Dermis blood vessel endothelial cell (primary cell): ENCODE measurements at places on chromosomes 2 and 18. TPM values are rescaled to one million over a fixed set of nuclear protein-coding genes. Genes with fewer than 3 reads are reported as not detected.

KLHL14 gene
- 0.85 and 0.93 TPM in 2 replicates for total RNA-seq

ITGA6 gene
- 338 and 347 TPM in 2 replicates for total RNA-seq

ANKRD30BL gene
- not detected in 2 replicates for total RNA-seq

GPR55 gene
- not detected in 2 replicates for total RNA-seq

CTIF gene
- 18.0 and 22.6 TPM in 2 replicates for total RNA-seq

PTPN4 gene
- total RNA-seq: 27.9 and 31.4 TPM in 2 replicates

ABHD3 gene
- total RNA-seq: 6.9 and 7.0 TPM in 2 replicates

DNA sequence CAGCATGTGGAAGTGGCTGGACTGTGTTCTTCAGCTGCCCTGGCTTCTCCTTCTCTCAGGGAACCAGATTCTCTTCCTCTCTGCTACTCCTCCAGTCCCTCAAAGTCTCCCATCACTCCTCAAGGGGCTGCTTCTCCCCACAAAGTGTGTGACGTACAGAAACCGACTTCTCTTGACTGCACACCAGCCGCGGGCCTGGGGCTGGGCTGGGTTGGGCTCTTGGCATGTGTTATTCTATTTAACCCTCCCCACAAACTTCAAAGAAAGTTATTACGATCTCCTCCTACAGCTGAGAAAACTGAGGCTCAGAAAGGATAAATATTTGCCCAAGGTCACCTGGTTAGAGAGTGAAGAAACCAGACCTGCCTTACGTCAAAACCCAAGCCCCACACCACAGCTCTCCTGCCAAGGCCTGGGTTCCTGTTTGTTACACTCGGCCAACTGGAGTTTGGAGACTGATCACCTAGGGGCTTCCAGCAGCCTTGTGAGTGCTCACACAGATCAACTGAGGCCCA is 269.0 kb downstream of the TFCP2L1 start:
- DNase-seq: no peak

DNA sequence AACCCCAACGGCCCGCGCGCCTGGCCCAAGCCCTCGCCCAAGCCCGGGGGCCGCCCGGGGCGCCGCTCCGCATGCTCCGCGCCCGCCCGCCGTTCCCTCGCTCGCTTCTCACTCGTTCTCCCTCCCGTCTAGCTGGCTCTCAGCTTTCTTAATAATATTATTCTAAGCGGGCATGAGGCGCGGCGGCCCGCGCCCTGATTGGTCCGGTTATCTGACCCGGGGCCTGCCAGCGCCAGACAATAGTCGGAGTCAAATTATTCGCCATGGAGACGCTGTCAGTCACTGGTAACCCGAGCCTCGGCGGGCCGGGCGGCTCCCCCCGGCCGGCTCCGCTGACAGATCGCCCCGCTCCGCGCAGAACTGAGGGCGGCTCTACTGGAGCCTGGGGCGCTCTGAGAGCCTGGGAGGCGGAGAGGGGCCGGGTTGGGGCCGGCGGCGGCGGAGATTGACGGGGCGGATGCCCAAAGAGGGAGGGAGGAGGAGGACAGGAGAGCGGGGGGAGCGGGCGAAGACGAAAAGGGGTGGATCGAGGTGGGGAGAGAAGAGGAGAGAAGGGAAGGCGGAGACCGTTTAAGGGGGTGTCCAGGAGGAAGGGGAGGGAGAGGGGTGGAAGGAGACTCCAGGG is at the start of gene SIX2:
Gene SIX2 (minus strand): TSS at position 150 of the 625 bp plus-strand sequence. CDS start 342 bp downstream, outside the sequence.
- DNase-seq: peak; percentile 93

DNA sequence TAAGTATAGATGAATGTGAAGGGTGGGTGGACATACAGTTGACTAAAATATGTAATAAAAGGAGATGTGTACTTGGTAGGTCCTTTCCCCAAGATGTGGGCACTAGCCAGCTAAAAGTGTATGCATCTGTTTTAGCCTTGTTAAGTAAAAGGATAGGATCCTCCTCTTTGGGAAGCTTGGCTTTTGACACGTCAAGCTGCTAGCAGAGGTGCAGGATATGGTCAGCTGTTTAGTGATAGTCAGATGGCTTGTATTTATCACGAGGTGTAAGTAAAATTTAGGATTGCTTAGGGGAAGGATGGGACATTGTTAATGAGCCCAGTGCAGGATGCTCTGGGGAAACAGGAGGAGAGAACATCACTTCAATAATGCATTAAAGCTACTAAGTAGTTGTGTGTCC is 1.5 kb downstream of the MFSD6 start:
- no peak for DNase-seq

- DNase-seq: peak; percentile 76
Observed at GRCh38 chr18:23609390-23610023, 23.2 kb upstream of the NPC1 start.

DNA sequence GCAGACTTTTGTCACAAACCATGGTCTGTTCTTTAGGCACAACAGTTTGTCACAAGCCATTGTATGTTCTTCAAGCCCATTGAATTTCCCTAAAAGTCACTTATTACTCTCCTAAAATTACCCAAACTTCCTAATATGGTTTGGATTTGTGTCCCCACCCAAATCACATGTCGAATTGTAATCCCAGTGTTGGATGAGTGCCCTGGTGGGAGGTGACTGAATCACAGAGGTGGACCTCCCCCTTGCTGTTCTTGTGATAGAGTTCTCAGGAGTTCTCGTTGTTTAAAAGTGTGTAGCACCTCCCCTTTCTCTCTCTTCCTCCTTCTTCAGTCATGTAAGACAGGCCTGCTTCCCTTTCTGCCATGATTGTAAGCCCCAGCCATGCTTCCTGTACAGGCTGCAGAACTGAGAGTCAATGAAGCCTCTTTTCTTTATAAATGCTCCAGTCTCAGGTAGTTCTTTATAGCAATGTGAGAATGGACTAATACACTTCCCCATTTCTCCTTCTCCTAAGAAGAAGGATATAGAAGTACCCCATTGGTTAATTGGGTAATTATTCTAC is 11.2 kb upstream of the GYPC start:
- no peak for DNase-seq

DNA sequence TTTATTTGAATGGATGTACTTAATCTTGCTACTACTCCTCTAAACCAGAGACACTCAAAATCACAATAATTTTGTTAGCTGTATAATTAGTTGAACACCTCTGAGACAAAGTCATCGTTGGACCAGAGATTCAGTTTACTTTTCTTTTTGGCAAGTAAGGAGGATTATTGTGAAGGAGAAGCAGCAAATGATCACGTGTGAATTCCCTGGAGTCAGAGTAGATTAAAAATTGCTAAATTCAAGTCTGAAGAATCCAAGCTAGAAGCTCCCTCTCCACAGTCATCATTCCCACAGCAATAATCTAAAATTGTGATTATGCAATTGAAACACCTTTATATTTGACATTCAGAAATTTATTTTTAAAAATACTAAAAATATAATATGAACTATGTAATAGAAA is 484.4 kb downstream of the CMPK2 start:
- DNase-seq: no peak

DNA sequence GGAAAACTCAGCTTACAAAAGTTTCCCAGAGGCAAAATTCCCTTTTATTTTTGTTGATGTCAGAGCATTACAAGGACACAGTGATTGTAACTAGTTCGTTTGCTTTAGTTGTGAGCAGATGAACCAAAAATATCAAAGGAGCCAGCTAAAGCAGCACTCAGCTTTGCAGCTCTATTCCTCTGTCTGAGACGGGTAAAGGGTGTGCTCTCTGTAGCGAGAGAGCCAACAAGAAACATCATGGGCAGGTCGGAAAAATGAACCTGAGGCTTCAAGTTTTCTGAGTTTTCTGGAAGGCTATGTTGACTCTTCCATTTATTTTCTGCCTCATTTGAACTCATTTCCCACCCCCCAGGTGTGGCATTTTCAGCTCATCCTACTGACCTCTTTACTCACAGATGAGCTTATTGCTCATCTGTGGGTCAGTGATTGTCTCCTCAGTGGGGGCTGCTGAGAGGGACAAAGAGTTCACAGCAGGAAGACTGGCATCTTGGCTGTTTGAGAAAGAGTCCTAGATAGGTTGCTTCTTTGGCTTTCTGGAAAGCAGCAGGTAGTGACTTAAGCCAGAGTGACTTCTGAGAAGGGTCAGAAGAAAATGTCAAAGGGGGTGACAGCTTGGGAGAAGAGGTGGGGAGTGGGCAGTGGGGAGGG is 66.6 kb upstream of the EPC2 start:
- no peak for DNase-seq

GRCh38 chr2:74399785-74400184 is 19.7 kb upstream of the DCTN1 start:
- peak; percentile 49 for DNase-seq

DNA sequence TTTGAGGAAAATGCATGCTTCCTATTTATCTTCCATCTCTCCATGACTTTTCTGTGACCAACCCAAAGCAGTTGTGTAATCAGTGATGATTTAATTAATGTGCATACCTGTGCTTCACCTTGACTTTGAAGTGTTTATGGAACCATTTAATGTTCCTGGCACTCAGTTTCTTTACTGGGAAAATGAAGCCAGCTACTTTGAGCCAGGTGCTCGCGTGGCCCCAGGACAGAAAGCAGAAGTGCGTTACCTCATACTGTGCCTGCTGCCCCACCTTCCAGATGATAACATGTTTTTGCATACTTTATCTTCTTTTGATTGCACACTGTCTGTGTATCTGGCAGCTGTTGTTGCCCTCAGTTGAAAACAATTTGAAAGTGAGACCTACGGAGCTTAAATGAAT is 61.3 kb downstream of the PMAIP1 start:
- no peak for DNase-seq

- DNase-seq: no peak
Observed at GRCh38 chr2:170985407-170985806, 56.4 kb downstream of the GORASP2 start.

GRCh38 chr18:67670024-67670543 is 153.6 kb upstream of the DSEL start:
- DNase-seq: no peak

DNA sequence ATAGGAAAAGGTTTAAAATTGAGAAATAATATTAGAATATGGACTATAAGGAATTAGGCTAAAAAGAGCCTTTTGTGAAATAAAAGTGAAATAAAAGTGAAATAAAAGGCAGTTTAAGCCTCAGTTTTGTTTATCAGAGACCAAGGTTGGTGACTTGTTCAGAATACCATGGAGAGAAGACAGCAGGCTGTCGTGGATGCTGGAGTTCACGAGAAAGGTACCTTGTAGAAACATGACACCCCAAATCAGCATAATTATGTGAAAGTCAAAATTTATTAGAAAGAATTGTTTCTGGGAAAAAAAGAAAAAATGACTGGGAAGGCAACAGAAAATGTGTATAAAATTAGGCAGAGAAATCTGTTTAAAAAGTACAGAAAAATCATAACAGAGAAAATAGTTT is 46.5 kb upstream of the SPAG16 start:
- DNase-seq: no peak
